ENCODE measurements at places on chromosomes 6 and 20. TPM values are rescaled to one million over a fixed set of nuclear protein-coding genes. Genes with fewer than 3 reads are reported as not detected.

DNA sequence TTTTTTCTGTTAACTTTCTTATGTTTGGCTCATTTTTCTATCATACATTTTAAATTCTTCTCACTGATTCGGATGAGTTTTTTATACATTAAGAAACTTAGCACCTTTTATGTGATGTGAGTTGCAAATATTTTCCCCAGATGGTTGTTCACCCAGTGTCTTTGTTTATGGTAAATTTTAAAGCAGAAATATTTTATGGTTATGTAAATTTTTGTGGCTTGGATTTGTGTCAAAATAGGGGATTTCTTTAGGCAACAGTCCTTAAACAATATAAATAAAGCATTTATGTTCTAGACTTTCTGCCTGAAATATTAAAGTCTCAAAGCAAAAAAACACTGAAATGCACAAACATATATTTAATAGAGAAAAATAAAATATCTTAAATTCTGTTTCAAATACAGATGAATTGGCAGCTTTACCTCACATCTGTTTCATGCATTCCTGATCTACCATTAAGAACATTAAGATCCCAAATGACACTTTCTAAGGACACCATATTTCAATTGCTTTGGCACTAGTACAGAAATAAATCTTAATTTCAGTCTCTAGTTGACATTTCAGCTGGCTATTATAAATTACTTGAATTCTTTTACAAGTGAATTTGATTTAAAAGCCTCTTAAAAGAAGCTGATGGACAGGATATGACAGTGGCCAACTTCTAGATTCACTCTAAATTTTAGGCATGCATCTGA lies 646.6 kb downstream of the HACE1 start:
- no peak overlapping the region for H3K27ac ChIP-seq
- H3K27me3 ChIP-seq: no peaks in the 10 kb centered on the region
- H3K4me1 ChIP-seq: no peaks in the 10 kb centered on the region
- DNase-seq: no peak

- H3K4me3 ChIP-seq: no peak overlapping the region
- DNase-seq: peak; percentile 41
- H3K36me3 ChIP-seq: peaks cover 28% of the 10 kb centered on the region
- H3K27ac ChIP-seq: peak overlapping the region; percentile 46
Observed at GRCh38 chr6:43495409-43495941, 14.7 kb downstream of the LRRC73 start.

PLA2G7 gene
- total RNA-seq: not detected

GRCh38 chr20:48530957-48531356 lies 296.8 kb downstream of the PREX1 start:
- no peaks in the 10 kb centered on the region for H3K36me3 ChIP-seq
- no peak for DNase-seq
- H3K4me3 ChIP-seq: no peak overlapping the region

DNA sequence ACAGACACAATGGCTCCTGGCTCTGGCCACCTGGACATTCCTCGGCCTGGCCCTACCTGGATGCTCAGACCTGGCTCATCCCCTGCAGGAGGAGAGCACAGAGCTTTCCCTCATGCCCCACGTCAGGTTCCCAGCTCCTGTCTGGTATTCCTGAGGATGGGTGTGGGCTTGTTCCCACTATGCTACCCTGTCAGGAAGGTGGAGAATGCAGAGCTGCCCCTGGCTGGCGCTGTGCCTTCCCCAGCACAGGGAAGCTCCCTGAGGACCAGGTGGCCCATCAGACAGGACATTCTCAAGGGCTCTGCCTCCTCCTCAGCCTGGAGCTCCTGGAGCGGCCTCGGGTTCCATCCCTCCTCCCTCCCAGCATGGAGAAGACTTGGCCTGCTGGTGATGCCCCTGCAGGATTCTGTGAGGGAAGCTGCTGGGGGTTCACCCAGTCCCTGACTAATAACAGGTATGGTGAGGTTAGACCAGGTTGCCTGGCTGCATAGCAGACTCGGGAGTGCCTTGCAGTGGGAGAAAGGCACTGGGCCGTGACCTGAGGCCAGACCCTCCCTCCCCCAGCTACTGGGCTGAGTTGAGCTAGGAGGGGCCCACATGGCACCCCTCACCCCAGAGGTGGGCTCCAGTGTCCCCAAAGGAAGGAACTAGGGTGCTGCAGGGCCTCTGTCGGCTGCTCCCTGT lies 156.0 kb upstream of the MLN start:
- peaks cover 5% of the 10 kb centered on the region for H3K27me3 ChIP-seq
- H3K27ac ChIP-seq: no peak overlapping the region
- H3K4me3 ChIP-seq: no peak overlapping the region
- H3K4me1 ChIP-seq: no peaks in the 10 kb centered on the region
- H3K36me3 ChIP-seq: no peaks in the 10 kb centered on the region

KIF25 gene
- total RNA-seq: not detected

GRCh38 chr6:52053038-52053695 lies 34.2 kb downstream of the PKHD1 start:
- H3K4me1 ChIP-seq: no peaks in the 10 kb centered on the region
- no peak overlapping the region for H3K4me3 ChIP-seq
- no peaks in the 10 kb centered on the region for H3K27me3 ChIP-seq
- H3K27ac ChIP-seq: no peak overlapping the region
- DNase-seq: no peak
- no peaks in the 10 kb centered on the region for H3K36me3 ChIP-seq

ACSS1 gene
- 41.6 TPM for total RNA-seq

EPM2A gene
- total RNA-seq: 9.2 TPM

PRL gene
- total RNA-seq: not detected

DYNLT2 gene
- 4.3 TPM for total RNA-seq

GRCh38 chr6:144920391-144920961 lies 635.3 kb downstream of the UTRN start:
- DNase-seq: no peak
- no peaks in the 10 kb centered on the region for H3K27me3 ChIP-seq
- H3K4me3 ChIP-seq: no peak overlapping the region
- H3K36me3 ChIP-seq: no peaks in the 10 kb centered on the region

SLC17A3 gene
- 0.09 TPM for total RNA-seq

- H3K4me1 ChIP-seq: peaks cover 21% of the 10 kb centered on the region
- peaks cover 3% of the 10 kb centered on the region for H3K27me3 ChIP-seq
- H3K36me3 ChIP-seq: no peaks in the 10 kb centered on the region
- no peak for DNase-seq
Observed at GRCh38 chr6:3523271-3523670, 66.4 kb upstream of the SLC22A23 start.

GRCh38 chr20:53087037-53087777 lies 115.0 kb downstream of the TSHZ2 start:
- no peaks in the 10 kb centered on the region for H3K27me3 ChIP-seq
- no peak overlapping the region for H3K4me3 ChIP-seq
- peaks cover 46% of the 10 kb centered on the region for H3K4me1 ChIP-seq
- no peak overlapping the region for H3K27ac ChIP-seq
- H3K36me3 ChIP-seq: no peaks in the 10 kb centered on the region

DNA sequence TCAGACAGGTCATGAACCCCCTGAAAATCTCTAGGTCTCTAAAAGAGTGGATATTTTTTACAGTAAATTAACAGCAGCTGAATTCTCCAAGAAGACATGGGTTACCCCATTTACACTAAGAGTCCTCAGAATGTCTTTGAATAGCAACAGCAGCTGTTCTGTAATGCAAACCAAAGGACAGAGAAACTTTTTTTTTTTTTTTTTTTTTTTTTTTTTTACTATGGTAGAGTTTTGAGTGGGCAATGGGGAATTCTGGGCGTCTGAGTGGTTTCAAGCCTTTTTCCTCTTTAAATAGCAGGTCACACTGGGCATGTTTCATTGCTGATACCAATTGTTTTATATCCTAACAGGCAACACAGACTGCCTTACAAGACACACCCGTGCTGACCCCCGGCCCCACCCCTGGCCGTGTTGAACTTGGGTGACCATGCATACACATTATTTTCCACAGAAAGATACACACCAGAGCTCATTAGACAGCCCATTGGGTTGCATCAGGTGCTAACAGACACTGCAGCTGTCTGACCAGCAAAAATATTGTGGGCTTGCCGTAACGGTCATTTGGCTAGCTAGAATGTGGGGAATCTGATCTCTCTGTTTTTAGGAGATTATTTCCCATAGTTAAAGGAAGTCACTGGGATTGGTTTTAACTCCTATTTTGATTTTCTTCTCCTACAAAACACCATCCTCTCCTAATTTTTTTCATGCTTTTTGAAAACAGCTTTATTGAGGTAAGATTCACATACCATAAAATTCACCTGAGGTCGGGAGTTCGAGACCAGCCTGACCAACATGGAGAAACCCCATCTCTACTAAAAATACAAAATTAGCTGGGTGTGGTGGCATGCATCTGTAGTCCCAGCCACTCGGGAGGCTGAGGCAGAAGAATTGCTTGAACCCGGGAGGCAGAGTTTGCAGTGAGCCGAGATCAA lies 26.7 kb upstream of the IRF4 start:
- no peak overlapping the region for H3K27ac ChIP-seq
- H3K4me1 ChIP-seq: peaks cover 16% of the 10 kb centered on the region
- peaks cover 33% of the 10 kb centered on the region for H3K27me3 ChIP-seq

- no peaks in the 10 kb centered on the region for H3K27me3 ChIP-seq
- no peak overlapping the region for H3K4me3 ChIP-seq
Observed at GRCh38 chr6:27049863-27050781, 197.4 kb upstream of the PRSS16 start.

DNA sequence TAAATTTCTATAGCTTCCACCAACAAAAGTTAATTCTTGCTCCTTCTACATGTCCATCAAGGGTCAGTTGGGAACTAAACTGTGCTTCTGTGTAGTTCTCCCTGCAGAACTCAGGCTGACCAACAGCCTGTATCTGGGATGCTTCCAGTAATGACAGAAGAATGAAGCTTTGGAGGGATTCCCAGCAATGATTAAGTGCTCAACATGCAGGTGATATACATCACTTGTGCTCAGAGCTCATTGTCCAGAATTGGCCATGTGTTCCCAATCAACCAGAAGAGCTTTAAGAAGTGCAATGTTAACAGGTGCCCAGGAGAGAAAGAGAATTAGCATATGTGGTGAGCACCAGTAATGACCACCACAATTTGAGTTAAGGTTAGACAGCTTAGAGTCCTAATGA lies 37.4 kb upstream of the SNRPB2 start:
- H3K36me3 ChIP-seq: no peaks in the 10 kb centered on the region
- no peaks in the 10 kb centered on the region for H3K4me1 ChIP-seq
- H3K27me3 ChIP-seq: no peaks in the 10 kb centered on the region
- H3K4me3 ChIP-seq: no peak overlapping the region
- H3K27ac ChIP-seq: no peak overlapping the region
- no peak for DNase-seq

ANGPT4 gene
- total RNA-seq: not detected

PTK7 gene
- 99.8 TPM for total RNA-seq

CST7 gene
- total RNA-seq: not detected

- H3K36me3 ChIP-seq: no peaks in the 10 kb centered on the region
- H3K4me3 ChIP-seq: no peak overlapping the region
- H3K27me3 ChIP-seq: no peaks in the 10 kb centered on the region
- DNase-seq: peak; percentile 68
- H3K27ac ChIP-seq: no peak overlapping the region
Observed at GRCh38 chr6:56802584-56802983, 152.3 kb upstream of the BEND6 start.

DNA sequence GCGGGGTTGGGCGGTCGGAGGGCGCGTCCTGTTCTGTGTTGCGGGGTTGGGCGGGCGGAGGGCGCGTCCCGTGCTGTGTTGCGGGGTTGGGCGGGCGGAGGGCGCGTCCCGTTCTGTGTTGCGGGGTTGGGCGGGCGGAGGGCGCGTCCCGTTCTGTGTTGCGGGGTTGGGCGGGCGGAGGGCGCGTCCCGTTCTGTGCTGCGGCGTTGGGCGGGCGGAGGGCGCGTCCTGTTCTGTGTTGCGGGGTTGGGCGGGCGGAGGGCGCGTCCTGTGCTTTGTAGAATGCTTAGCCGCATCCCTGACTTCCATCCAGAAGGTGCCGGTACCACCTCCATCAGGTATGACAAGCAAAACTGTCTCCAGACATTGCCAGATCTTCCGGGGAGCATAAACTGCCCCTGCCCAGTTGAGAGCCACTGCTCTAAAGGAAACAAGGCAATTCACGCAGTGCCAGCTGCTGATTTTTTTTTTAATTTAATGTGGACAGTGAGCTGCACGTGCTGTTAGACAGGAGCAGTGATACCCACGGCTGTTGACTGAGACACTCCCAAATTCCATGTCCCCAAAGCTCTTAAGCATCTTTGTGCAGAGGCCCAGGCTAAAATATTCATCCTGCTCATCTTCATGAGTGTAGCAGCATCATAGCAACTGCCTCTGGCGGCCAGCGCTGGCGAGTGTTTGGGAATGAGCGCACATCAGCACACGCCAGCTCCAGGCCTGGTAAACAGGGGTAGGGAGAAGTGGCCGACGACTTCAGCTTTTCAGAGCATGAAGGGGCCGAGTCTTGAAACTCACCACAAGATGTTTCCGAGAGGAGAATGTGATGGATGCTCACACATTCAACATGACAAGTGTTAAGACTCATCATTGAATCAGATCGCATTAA lies 284.4 kb upstream of the CDH4 start:
- DNase-seq: no peak
- no peak overlapping the region for H3K4me3 ChIP-seq
- no peak overlapping the region for H3K27ac ChIP-seq
- no peaks in the 10 kb centered on the region for H3K36me3 ChIP-seq
- no peaks in the 10 kb centered on the region for H3K27me3 ChIP-seq

GRCh38 chr20:57459897-57460296 lies 65.0 kb downstream of the CTCFL start:
- H3K4me3 ChIP-seq: no peak overlapping the region
- no peak overlapping the region for H3K27ac ChIP-seq
- peaks cover 14% of the 10 kb centered on the region for H3K4me1 ChIP-seq
- no peaks in the 10 kb centered on the region for H3K36me3 ChIP-seq

DNA sequence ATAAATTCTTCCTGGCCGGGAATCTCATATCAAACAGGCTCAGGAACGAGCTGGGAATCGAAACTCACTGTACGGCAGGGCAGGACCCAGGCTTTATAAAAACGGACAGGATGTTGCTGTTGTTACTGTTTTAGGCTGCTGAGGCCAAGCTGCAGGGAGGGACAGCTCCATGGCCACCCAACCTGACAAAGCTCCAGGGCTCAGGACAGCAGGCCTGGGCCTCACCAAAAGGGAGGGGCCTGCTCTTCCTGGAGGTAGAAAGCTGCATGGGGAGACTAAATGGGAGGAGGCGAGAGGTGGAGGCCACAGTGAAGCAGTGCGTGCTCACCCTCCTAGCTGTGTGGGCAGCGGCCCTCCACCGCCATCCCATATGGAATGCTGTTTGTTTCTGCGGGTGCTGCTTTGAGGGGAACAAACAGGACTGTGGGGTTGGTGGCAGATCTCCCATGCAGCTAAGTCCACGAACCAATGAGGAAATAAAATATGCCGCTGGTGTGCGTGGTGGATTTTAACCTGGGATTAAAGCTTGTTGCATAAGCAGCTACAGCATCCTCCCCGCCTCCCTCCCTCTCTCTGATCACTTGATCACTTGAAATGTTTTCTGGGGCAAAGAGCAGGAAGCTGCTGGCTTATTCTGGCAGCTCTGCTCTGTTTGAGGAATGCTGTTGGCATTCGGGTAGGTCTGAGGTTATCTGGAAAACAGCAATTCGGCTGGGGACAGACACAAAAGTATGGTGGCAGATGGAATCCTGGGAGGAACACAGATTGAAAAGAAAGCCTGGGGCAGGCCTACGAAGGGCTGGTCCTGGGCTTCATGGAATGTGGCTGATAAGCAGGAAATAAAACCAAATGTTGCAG lies 2.4 kb upstream of the ZMYND8 start:
- H3K27me3 ChIP-seq: no peaks in the 10 kb centered on the region
- peaks cover 68% of the 10 kb centered on the region for H3K4me1 ChIP-seq
- no peaks in the 10 kb centered on the region for H3K36me3 ChIP-seq
- peak overlapping the region; percentile 65 for H3K4me3 ChIP-seq

- no peak overlapping the region for H3K27ac ChIP-seq
- no peak overlapping the region for H3K4me3 ChIP-seq
- peaks cover 72% of the 10 kb centered on the region for H3K27me3 ChIP-seq
- no peak for DNase-seq
- 0 out of 2 replicates have a peak, but pooled peaks cover 5% of the 10 kb centered on the region for H3K4me1 ChIP-seq
Observed at GRCh38 chr20:59589086-59589684, 15.2 kb upstream of the PHACTR3 start.

GRCh38 chr6:39214846-39215639 lies 14.2 kb downstream of the KCNK5 start:
- H3K27ac ChIP-seq: no peak overlapping the region
- H3K36me3 ChIP-seq: no peaks in the 10 kb centered on the region
- H3K4me1 ChIP-seq: no peaks in the 10 kb centered on the region

Data from HepG2 (cell line).